ENCODE measurements at places on chromosomes 1 and 21.

DNA sequence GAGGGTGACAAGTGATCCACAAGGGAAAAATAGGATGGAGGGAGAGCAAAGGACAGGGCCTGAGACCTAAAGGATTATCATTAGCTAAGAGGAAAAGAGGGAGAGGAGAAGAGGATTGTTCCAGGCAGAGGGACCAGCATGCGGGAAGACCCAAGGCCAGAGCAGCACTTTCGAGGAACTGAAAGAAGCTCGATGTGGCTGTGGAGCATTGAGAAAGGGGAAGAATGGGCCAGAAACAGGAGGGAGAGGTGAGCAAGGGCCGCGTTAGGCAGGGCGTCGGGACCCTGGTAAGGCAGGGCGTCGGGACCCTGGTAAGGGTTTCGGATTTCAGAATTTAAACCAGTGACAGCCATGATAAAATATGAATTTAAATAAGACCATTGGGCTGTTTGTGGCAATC is 22.8 kb upstream of the CSF1 start:
- no peak for DNase-seq

- no peak for DNase-seq
Measured at GRCh38 chr1:67459068-67459467, 28.9 kb upstream of the SERBP1 start.

DNA sequence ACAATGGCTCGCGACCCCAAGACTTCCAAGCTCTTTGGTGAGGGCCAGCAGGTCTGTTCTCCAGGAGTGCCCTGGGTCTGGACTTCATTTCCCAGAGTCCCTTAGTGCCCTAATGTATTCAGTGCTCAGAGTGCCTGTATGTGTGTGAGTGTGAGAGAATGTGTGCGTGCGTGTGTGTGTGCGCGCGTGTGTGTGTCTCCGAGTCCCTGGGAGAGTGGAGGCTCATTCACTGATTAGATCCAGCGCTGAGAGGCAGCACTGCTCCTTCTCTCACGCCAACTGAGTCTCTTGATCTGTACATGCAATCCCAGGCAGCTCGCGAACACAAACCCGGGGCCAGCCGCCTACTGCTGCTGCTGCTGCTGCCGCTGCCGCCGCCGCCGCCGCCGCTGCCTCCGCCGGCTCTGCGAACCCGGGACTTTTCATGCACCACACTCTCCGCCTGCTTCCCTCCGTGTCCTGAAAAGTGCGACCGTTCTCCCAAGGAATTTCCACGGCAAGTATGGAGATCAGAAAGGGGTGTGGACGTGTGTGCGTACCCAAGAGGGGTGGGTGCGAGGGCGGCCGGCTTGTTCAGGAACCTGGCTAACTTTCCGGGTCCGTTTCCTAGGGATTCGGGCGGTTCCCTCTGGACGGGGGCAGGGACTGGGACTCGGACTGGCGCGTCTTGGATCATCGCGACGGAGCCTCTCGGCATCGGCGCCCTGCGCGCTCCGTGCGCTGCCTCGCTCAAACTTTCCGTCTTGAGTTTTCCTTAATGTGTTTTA is at the start of gene RNF220:
RNF220 (plus strand) TSS at position 225 of the 767 bp plus-strand sequence.
- no peak for DNase-seq

- DNase-seq: no peak
Measured at GRCh38 chr1:245330951-245331350, 176.2 kb downstream of the KIF26B start.

DNA sequence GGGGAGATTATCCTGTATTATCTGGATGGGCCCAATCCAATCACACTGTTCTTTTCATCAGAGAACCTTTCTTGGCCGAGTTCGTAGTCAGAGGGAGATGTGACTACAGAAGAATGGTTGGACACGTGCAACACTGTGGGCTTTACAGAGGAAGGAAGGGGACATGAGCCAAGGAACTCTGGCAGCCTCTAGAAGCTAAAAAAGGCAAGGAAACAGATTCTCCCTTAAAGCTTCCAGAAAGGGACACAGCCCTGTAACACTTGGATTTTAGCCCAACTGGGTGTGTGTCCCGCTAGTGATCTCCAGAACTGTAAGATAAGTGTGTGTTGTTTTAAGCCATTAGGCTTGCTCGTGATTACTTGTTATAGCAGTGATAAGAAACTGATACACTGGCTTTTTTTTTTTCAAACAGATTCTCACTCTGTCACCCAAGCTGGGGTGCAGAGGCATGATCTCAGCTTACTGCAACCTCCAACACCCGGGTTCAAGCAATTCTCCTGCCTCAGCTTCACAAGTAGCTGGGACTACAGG is 53.9 kb upstream of the FBXO28 start:
- no peak for DNase-seq

DNA sequence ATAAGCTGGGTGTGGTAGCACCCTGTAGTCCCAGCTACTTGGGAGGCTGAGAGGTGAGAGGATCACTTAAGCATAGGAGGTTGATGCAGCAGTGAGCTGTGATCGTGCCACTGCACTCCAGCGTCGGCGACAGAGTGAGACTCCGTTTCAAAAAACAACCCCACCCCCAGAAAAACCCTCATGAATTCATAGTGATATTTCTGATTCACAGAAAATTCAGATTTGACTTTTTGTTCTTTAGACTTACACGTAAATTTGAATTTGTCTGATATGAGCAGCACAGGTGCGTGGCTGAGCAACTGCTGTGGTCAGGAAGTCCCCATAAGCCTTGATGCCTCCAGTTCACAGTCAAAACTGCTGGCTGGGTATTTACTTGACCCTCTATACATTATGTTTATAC is 10.0 kb upstream of the MORC3 start:
- DNase-seq: no peak

GRCh38 chr1:12760256-12760795 is 13.2 kb upstream of the PRAMEF12 start:
- no peak for DNase-seq
